A549 (cell line): ENCODE measurements at places on chromosomes 6 and 20.

DNA sequence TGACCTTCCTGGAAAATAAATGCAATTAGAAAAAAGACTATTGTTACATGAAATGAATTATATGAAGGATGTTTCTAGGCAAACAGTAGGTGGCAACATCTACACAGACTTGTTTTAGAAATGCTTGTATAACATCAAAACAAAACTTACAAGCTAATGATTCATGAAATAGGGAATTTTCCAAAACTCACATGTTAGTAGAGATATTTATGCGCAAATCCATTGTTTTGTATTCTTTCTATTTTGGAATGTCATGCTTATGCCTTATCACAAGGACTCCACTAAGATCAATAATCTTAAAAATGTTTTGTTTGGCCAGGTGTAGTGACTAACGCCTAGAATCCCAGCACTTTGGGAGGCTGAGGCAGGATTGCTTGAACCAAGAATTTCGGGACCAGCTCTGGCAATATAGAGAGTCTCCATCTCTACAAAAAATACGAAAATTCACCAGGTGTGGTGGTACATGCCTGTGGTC lies 32.3 kb upstream of the LGSN start:
- DNase-seq = no peak

GRCh38 chr6:170086639-170087420 lies 204.0 kb downstream of the DLL1 start:
- no peak for DNase-seq

- no peak for DNase-seq
These were observed 121.3 kb downstream of the BMP7 start for GRCh38 chr20:57145089-57145631.

DNA sequence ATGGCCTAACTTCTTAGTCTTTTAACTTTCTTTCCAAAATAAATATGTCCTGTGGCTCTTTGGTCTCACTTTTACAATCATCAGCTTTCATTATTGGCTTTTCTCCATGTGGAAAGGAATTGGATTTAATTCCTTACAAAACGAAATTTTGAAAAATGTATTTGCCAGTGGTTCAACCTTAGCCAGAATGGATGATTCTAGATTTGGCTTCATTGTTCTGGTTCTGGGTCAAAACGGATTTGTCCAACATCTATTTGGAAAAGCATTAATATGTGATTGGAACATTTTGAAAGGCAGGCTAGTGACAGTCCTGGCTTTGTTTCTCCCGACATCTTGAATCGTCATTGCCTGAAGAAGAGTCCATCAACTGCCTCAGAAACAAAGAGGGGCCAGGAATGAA lies 59.2 kb downstream of the TENT5A start:
- DNase-seq = no peak

DNA sequence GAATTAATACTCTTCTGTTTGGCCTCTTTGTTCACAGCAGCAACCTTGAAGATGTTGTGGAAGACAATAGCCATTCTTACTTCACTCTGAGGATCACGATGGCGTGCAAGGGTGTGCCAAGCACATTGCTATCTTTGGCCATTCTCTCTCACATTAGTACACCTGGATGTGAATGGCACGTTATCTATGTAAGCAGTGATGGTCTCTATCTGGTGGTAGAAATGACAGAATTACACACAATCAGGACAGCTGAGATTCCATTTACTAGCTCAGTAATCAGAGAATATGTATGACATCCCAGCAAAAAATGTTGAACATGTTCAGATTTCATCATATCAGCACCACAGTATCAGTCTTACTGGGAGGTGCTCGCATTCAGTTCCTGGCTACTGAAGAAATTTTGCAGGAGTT lies 116.2 kb downstream of the LCA5 start:
- DNase-seq = no peak

GRCh38 chr6:122735582-122735981 lies 43.9 kb upstream of the FABP7 start:
- no peak for DNase-seq

DNA sequence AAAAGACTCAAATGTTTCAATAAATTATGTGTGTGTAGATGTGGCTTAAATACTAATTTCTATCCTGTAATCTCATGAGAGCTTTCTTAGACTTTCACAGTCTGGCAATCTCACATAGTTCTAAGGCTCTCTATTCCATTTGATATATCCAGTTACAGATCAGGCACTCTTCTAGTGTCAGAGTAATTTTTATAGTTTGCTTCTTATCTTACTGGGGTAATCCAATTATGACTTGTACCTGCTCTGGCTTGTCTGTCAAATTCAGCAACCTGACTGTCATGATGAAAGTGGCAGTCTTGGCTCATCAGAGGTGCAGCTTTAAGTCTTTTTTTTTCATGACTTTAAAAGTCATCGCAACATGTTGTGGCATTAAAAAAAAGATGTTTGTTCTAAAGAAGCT lies 513.2 kb upstream of the MAN1A1 start:
- no peak for DNase-seq

GRCh38 chr6:2746557-2747061 lies 4.1 kb downstream of the MYLK4 start:
- DNase-seq = no peak

- no peak for DNase-seq
These were observed 70.2 kb downstream of the CEP57L1 start for GRCh38 chr6:109165392-109165974.

DNA sequence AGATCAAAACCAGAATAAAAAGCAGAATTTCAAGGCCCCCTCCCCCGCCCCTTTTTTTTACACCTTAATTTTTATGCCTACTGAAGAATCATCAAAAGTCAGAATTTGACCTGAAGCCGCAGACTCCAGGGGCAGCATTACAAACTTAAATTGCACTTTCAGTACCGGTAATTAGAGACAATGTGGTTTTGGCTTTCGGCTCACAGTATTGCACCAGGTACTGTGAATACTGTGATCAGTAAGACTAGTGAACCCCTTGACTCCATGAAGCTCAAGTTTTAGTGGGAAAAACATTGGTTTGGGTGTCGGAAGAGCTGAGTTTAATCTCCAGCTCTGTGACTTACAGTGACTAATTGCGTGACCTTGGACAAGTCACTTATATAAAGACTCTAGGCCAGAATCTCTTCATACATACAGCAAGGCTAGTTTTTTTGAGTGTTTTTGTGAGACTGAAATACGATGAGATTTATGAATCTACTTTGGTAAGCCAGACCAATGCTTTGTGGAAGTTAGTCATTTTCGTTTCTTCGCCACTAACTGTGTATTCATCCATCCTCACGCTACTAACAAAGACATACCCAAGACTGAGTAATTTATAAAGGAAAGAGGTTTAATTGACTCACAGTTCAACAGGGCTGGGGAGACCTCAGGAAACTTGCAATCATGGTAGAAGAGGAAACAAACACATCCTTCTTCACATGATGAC lies 114.7 kb downstream of the SASH1 start:
- no peak for DNase-seq

GRCh38 chr6:151018046-151018445 lies 152.5 kb downstream of the MTHFD1L start:
- no peak for DNase-seq

- no peak for DNase-seq
These were observed 5.6 kb upstream of the SLC17A9 start for GRCh38 chr20:62946918-62947317.

DNA sequence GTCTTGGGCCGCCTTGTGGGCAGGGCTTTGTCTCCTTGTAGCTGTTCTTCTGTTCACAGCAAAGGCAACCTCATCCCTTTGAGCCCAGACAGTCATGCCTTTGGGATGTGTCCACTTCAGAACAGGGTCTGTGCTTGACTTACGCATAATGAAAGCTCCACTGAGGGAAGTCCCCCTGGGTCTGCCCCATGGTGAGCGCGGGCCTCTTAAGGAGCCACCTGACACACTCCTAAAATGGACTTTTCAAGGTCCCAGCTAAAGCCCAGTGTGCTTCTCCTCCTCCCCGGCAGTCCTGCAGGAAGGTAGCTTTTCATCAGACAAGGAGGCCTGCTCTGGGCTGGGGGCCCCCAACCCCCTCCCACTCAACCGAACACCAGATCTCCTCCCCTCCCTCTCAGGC lies 24.9 kb upstream of the PMEPA1 start:
- DNase-seq = no peak

DNA sequence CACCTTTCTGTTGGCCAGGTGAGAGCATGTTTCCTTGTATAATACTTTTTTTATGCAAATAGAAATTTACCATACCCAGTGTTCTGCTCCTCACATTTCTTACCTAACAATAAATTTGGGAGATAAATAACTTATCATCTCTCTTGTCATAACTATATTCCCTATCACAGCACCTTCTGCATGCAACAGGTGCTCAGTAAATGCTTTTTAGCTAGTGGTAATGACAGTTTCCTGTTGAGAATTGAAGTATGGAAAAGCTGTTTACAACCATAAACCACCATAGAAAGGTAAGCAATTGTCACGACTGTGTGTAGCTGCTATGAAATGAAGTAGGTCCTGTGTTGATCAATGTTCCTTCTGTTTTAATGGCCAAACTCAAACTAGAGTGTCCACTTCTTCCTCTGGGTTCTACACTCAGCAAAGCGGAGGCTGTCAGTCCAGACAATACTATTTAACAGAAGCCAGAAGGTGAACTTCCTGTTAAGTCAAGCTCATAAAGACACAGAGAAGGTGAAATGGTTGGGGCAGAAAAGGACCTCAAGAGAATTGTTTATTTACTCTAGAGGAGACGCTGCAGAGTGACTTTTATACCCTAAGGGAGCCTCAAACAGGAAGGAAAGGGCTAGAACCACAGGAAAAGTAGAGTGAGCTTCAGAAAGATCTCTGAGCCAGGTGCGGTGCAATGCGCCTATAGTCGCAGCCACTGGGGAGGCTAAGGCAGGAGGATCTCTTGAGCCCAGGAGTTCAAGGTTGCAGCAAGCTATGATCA lies 84.0 kb upstream of the SLC22A16 start:
- DNase-seq = no peak

GRCh38 chr6:143427109-143427817 lies 23.2 kb downstream of the ADAT2 start:
- peak; percentile 71 for DNase-seq

- peak; percentile 83 for DNase-seq
These were observed 90.0 kb upstream of the ARID1B start for GRCh38 chr6:156686995-156687788.

- no peak for DNase-seq
These were observed 251.6 kb downstream of the HACE1 start for GRCh38 chr6:104608101-104608500.

GRCh38 chr6:36577301-36577700 lies 16.9 kb upstream of the SRSF3 start:
- peak; percentile 71 for DNase-seq

DNA sequence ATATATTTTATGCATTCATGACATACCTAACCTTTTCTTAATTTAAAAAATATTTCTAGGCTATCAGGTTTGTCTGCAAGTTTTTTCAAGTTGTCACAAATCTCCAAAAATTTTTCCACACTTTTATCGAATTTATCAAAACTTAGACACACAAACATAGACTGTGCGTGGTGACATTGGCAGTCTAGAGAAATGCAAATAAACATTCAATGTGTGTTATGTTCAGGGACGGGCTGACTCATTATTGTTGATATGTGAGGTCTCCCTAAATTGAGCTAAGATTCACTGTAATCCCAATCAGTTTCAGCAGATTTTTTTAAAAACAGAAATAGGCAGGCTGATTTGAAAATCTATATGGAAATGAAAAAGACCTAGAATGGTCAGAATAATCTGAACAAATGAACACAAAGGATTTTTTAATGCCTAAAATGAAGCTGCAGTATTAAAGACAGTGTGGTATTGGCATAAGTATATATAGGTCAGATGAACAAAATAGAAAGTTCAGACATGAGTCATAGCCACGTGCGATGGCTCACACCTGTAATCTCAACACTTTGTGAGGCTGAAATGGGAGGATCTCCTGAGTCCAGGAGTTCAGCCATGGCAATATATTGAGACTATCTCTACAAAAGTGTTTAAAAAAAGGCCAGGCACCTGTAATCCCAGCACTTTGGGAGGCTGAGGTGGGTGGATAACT lies 19.2 kb downstream of the BLTP3A start:
- no peak for DNase-seq

DNA sequence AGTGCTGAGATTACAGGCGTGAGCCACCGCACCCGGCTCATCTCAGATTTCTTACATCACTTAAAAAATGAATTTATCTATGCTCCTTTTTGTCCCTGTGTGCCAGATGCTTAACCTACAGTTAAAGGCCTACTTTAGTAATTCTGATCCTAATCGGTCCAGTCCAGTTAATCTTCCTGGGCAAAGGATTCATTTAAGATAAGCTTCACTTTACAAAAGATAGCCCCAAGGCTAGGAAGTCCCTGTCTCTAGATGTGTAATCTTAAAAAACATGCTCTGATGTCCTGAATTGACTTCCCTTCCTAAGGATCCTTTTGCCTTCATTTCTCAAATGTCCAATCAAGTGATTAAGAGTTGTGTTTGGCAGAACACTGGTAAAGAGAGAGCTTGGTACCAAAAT lies 68.4 kb upstream of the IPCEF1 start:
- DNase-seq = no peak

DNA sequence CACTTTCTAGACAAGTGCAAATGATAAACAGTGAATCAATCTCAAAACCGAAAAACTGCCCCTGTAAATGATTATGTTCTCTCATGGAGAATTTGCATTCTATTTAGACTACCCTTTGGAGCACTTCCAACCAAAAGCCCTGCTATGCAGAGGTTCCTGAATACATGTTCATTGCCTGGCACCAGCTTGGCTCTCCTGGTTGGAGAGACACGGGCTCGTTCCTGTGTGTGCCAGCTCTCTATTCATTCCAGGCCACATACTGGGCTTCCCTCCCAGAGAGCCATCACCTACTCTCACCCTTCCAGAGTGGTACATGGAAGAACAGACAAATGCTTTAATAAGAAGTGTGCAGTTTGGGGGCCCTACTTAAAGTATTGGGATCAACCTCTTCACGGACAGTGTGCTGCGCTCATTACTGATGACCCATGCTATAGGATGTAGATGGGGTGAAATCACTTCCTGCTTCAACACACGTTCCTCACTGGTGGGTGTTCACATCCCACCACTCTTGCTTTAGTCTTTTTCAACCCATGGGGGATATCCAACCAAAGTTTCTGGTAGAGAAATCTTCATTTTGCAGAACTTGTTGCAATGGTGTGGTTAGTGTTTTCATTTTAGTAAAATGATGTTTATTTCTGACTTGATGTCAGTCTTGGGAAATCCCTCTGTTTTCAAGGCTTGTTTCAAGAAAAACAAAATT lies 38.5 kb upstream of the NAA20 start:
- DNase-seq = no peak

DNA sequence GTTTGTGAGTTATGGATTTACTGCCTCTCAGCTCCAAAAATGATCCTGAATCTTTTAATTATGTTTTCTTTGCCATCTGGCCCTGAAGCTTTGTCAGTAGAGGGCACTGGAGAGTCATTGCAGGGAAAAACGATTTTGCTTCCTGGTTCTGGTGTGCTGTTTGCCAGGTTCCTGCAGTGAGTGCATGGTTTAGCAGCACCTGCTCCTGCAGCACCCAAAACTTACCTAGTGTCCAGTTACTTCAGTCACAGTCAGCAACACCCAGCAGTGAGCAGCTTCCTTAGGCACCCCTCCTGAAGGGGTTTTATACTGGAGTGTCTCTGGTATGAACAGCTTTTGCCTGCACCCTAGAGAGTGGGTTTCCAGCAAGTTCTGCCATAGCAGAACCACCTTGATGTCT lies 6.0 kb upstream of the TRIM26 start:
- DNase-seq = peak; percentile 58

GRCh38 chr6:40410821-40411220 lies 176.3 kb downstream of the LRFN2 start:
- no peak for DNase-seq

GRCh38 chr6:7136859-7137334 lies 29.1 kb downstream of the RREB1 start:
- DNase-seq = no peak
